ENCODE measurements at places on chromosomes 6 and 20.

GRCh38 chr6:115396112-115396906, 664.4 kb downstream of the FRK start:
- DNase-seq, result no peak

GRCh38 chr6:85273870-85274269, 176.0 kb upstream of the NT5E start:
- DNase-seq, result no peak

GRCh38 chr20:63323357-63323981, 30.5 kb downstream of the COL20A1 start:
- DNase-seq, result peak; percentile 6

GRCh38 chr6:151618717-151619116, 124.9 kb downstream of the CCDC170 start:
- no peak for DNase-seq

- DNase-seq, result no peak
Observed at GRCh38 chr20:58329711-58330110, 20.2 kb downstream of the RAB22A start.

DNA sequence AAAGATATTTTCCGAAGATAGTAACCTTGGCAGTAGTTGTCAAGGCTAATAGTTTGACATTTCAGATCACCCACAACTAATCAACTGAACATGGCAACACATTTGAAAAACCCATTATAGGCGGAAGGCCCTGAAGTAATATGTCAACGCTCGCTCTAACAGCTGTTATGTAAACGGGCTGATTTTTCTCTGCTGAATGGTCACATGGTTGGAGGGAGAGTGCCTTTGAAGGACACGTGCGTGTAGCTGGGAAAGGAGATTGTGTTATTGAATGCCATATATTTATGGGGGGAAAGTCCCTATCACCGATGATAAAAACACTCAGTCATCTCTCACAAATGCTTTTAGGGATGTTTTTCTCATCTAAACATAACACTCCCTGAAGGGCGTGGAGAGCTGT, 160.0 kb upstream of the RALGAPA2 start:
- DNase-seq, result no peak

DNA sequence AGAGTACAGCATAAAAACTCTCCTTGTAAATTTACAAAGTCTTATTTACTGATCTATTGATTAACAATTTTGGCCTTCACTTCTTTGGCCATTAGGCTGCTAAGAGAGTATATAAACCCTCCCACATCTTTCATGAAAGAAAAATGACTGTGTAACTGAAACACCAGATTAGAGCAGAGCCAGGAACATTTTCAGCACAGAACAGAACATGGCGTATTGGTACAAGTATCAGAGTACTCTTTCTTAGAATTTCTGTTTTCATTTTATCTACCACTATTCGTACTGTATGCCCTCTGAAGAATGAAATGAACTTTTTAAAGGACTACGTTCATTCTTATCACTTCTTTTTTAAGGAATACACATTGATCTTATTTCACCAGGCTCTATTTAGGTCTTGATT, 550.2 kb downstream of the ADGRB3 start:
- no peak for DNase-seq

- DNase-seq, result no peak
Observed at GRCh38 chr20:15396900-15397299, 1059.5 kb upstream of the FLRT3 start.

DNA sequence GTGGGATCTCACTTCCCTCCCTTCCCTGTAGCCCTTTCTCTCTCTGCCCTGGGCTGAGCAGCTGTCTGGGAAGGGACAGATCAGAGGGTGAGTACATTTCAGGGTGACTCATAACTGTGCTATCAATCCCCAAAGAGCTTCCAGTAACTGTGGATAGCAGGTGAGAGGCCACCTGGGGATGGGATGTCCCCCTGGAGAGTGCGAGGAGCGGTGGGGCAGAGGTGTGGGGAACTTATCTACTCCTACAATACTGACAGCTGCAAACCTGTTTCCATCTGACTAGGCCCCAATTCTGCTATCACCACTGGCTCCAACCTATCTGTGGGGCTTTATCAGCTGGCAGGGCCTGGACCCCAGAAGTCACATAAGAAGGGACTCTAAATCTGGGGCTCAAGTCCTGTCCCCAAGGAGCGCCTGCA, 32.6 kb downstream of the KCNK5 start:
- no peak for DNase-seq

DNA sequence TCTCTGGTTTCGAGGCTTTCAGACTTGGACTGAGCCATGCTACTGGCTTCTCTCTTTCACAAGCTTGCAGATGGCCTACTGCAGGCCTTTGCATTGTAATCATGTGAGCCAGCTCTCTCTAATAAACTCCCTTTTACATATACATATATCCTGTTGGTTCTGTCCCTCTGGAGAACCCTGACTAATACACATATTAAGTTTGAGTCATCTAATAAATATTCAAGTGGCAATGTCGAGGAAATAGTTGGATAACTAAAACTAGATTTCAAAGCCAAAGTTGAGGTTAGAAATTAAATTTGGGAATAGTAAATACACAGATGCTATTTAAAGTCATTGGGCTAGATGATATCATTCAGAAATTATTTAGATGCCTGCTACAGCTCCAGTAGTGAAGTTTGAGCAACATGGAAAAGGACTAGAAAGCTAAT, 1343.4 kb downstream of the GRIK2 start:
- no peak for DNase-seq

GRCh38 chr6:111692327-111693164, 86.9 kb upstream of the TRAF3IP2 start:
- DNase-seq, result no peak

- no peak for DNase-seq
Observed at GRCh38 chr6:45155341-45155894, 172.7 kb upstream of the RUNX2 start.

DNA sequence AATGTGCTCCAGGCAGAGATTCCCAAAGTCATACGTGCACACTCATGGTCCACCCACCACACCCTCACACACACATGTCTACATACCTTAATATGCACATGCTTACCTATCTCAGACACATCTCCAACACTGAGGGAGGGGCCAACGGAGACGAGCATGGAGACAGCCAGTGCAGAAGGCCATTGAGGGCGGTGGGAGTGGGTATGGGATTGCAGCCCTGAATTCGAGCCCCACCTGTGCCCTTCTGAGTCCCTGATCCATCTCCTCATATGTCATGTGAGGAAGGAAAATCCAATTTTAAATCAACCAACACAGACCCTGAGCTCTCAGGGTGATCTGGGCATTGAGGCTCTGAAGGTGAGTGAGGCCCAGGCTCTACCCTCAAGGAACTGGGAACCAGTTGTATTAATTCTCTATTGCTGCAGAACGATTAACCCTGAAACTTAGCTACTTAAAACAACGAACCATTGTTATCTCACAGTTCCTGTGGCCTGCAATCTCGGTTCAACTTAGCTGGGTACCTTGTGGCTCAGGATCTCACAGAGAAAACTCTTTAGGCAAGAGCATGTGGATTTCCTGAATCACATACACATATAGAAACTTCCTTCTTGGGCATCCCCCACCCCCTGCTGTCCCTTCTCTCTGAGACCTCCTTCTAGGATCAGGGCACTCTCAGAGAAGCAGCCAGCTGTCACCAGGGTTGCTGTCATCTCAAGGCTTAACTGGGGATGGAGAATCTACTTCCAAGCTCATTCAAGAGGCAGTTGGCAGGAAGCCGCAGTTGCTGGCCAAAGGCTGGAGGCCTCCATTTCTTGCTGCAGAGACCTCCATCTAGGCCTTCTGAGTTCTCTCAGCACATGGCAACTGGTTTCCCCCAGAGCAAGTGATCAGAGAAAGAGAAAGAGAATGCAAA, 28.3 kb downstream of the GLP1R start:
- DNase-seq, result no peak

- DNase-seq, result no peak
Observed at GRCh38 chr6:26543953-26544352, 5.8 kb downstream of the HMGN4 start.

DNA sequence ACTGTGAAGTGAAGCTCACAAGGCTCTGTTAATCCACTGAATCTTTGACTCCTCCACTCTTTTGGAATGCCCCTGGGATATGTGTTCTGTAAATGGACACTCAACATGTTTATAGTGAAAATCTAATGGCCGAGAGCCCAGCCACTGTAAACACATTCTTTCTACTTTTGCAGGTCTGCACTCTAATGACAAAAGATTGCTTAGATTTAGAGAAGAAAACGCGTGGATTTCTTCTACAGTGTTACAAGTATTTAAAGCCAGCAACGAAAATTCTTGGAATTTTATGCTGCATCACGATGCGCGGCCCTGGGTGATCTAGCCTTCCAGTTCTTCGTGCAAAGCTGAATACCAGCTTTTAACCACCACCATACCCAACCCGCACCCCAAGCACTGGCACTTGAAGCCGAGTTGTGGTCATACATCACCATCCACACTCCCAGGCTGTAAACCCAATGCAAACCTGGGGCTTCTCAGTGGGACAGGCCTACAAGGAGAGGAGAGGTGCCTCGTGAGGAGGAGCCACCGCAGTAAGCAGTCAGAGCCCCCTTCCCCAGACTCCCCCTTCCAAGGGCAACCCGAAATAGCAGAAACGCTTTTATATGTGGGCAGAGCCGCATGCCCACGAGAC, 3.7 kb upstream of the FOXO3 start:
- DNase-seq, result no peak

DNA sequence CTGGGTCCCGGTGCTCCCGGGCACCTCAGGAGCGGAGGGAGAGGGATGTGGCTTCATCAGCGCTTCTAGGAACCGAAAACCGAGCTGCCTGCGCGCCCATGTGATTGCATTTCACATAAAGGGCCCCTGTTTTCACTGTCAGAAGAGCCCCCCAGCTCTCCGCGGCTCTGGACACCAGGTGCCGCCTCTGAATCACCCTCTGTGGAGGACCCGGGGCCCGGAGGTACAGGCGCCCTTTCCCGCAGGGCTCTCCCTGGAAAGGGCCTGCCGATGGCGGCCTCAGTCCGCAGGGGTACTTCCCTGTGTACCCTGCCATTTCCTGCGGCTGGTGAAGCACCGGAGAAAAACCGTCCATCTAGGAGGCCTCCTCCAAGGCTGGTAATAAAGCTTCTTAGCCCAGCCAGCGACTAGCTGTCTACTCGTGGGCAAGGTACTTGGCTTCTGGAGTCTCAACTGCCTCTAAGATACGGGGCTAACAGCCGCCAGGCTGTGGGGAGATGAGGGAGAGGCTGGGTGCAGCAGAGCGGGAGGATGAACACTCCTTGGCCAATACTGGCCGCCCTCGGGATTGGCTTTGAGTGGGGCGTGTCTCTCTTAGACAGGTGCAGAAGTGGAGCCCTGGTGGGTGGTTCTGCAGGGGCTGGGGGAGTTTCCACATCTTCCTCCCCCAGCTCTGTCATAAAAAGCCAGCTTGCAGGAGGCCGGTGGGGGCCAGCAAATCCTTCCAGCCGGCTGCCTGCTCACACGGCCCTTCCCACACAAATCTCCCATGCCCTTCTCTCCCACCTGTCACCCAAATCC, 1.6 kb downstream of the PPP1R16B start:
- DNase-seq, result peak; percentile 62

DNA sequence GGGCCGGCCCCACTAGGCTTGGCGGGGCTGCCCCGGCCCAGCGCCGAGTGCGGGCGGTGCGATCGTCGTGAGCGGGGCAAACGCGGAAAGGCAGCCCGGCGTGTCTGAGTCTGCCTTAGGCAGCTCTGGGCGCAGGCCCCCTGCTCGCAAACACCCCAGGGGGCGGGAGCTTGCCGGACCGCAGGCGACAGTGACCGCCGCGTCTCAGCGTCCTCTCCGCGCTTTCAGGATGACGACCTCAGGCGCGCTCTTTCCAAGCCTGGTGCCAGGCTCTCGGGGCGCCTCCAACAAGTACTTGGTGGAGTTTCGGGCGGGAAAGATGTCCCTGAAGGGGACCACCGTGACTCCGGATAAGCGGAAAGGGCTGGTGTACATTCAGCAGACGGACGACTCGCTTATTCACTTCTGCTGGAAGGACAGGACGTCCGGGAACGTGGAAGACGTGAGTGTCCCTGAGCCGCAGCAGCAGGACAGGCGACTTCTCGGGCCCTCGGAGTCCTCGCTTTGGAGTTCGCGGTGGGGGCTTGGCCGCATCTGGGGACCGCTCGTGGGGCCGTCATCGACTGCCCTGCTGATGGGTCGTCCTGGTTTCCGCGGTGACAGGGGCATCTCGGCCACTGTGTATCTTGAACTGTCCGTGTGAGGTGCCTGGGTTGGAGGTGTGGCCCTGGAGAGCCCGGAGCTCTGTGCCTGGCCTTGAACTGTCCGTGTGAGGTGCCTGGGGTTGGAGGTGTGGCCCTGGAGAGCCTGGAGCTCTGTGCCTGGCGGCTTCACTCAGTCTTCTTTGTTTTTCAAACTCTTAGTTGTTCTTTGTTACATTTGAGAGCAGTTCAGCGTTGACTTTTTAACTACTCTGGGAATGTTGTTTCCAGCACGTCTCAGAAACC, 786 bp downstream of the ADRM1 start:
- no peak for DNase-seq

- DNase-seq, result no peak
Observed at GRCh38 chr20:52041966-52042365, 149.6 kb downstream of the ZFP64 start.

DNA sequence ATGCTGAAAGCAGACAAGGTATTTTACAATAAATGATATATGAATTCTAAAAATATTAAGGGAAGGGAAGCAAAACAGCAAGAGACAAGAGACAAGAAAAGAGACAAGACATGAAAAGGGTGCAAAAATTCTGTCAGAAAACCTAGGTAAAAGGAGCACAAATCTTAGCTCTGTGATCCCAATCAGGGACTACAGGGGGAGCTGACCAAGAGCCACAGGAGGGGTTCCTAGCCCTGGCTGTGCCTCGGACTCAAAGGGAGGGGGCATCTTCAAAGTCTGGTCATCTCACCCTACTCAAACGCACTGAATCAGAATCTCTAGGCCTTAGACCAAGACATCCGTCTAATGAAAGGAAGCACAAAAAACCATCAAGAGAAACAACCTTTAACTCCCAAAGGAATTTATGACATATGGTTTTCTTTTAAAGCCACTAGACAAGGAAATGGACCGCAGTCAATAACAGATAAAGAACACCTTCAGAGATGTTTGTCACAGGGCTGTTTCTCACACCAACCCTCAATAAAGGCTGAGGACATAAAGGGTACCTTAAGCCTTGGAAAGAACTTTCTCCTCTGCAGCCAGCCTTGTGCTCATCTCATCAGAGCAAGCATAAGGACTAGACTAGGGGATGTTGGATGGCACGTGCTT, 130.4 kb upstream of the CDYL start:
- no peak for DNase-seq

GRCh38 chr6:112087916-112088315, 525 bp downstream of the FAM229B start:
- DNase-seq, result no peak

- no peak for DNase-seq
Observed at GRCh38 chr20:25233016-25233772, 14.7 kb upstream of the PYGB start.
